ENCODE measurements at places on chromosomes 4 and X.

GRCh38 chr4:24443200-24443599 lies 141.2 kb downstream of the DHX15 start:
- DNase-seq, result no peak

- no peak for DNase-seq
Measured at GRCh38 chrX:37383313-37383712, 34.1 kb downstream of the PRRG1 start.

DNA sequence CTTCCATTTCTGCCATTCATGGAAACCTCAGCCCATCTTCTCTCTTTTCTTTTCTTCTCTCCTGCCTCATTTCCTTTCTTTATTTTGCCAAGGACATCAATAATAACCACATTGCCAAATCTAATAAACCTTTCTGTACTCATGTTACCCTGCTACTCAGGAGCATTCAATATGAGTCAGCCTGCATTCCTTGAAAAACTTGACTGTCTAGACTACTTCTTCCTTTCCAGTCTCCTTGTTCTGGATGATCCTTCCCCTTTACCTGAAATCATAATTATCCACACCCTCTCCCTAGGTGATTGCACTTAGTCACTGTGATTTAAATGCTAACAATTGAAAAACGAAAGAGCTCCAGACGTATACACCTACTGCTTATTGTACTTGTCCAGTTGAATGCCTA lies 253.2 kb upstream of the CENPE start:
- no peak for DNase-seq

- no peak for DNase-seq
Measured at GRCh38 chrX:1496076-1496475, 40.9 kb downstream of the P2RY8 start.

DNA sequence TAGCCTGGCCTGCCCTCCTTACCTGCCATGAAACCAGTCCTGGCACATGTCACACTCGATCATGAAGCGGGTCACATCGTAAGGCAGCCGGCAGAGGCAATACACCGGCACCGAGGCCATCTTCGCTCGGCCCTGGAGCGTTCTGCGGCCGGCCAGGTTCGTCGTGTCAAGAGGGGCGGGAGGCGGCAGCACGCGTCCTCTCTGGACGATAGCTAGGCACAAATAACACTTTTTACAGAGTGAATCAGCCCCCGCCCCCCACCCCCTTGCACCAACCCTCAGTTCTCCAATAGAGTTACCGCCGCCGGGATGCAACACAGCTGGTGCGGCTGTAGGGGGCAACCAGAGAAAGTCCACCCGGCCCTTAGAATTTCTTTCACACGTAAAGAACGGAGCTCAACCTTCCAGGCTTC lies 1.7 kb downstream of the PHF8 start:
- DNase-seq, result peak; percentile 17

DNA sequence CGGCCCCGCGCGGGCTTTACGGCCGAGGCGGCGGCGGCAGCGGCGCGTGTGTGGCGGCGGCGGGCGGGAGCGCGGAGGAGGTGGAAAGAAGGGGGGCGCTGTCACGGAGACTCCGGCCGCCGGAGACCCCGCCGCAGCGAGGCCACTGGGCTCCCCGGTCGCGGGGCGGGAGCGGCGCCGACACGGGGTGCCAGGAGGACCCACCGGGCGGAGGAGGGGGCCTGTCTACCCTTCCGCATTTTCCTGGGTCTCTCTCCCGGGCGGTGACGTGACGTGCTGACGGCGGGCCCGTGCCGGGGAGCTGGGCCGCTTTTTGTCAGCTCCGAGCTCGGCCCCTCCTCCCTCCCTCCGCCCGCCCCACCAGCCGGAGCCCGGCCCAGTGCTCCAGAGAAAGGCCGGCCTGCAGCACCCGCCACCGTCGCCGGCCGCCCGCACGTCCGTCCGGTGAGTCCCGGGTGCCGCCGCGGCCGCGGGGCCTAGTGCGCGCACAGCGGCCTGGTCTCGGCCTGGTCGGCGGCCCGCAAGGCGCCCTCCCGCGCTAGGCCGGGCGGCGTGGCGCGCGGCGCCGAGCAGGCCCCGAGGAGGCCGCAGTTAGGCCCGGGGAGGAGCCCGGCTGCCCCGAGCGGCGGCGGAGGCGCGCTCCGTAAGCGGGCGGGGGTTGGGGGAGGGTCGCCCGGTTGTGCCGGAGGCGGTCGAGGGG lies at the start of gene ZFX:
Gene ZFX, plus strand, starts transcription at position 379 of the 700 bp plus-strand sequence. CDS start 23,014 bp downstream, outside the sequence.
- DNase-seq, result peak; percentile 46

DNA sequence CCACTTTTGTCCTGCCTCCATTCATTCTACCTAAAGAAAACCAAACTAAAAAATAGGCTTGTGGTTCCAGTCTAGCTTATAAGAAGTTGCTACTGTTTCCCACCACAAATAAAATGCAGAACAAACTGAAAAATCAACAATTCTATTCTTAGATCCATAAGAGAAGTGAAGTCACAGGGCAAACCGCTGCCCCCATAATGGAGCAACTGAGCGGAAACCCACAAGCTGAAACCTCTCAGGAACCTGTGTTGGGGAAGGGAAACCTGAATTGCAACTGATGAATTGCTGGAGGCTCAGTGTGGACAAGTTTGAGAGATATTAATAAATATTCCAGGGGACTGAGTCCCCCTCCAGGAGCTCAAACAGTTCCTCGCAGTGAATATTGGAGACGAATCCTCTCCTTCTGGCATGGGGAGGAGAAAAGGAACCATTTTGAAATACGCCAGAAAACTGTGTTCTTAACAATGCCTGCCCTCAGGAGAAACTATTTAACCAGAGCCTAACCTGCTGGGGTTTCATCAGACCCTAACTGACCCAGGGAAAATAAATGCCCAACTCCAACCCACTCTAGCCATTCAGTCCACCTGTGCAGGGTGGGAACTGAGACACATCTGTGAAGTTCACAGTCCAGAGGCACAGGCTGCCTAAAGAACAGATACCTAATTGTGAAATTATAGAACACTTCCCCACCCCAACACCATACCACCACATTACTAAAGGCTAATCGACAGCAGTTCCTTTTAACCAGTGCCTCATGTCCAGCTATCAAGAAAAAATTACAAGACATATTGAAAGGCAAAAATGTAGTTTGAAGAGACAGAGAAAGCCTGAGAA lies 22.8 kb upstream of the SH3RF1 start:
- no peak for DNase-seq

DNA sequence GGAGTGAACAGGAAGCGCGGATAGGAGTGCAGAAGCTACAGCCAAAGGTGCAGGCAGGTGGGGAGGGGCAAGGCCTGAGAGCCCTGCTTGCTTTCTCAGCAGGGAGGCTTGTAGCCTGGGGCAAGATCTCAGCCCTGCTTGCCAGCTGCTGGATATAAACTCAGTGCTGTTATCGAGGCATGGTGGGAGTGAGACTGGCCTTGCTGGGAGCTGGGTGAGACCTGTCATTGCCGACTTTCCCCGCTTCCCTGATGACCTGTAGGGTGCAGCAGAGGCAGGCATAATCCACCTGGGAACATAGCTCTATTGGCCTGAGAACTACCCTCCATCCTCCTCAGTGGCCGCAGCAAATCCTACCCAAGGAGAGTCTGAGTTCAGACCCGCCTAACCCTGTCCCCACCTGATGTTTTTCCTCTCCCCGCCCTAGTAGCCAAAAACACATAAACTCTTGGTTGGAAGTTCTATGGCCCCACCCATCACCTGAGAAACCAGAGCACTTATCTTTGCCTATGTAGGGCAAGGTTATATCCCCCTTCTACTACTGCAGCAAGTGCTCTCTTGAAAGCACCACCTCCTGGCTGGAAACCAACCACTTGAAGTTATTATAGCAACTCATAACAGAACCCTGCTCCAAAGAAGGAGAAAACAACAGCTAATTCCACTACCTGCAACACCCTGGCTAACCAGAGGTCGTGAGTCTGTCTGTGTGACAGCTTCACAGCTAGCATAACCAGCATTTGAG lies 80.7 kb downstream of the FHIP1A start:
- no peak for DNase-seq

All from activated CD4-positive, alpha-beta T cell treated with anti-CD3 and anti-CD28 coated beads for 1 hour (primary cell).